Stimulated activated CD8-positive, alpha-beta memory T cell treated with anti-CD3 and anti-CD28 coated beads, Interleukin-2, amount 100 ng/mL, for 1 hour (primary cell): ENCODE measurements at places on chromosomes 3 and 15.
A peak's percentile ranks its signal among the peaks of the same experiment; 100 is the strongest.

DNA sequence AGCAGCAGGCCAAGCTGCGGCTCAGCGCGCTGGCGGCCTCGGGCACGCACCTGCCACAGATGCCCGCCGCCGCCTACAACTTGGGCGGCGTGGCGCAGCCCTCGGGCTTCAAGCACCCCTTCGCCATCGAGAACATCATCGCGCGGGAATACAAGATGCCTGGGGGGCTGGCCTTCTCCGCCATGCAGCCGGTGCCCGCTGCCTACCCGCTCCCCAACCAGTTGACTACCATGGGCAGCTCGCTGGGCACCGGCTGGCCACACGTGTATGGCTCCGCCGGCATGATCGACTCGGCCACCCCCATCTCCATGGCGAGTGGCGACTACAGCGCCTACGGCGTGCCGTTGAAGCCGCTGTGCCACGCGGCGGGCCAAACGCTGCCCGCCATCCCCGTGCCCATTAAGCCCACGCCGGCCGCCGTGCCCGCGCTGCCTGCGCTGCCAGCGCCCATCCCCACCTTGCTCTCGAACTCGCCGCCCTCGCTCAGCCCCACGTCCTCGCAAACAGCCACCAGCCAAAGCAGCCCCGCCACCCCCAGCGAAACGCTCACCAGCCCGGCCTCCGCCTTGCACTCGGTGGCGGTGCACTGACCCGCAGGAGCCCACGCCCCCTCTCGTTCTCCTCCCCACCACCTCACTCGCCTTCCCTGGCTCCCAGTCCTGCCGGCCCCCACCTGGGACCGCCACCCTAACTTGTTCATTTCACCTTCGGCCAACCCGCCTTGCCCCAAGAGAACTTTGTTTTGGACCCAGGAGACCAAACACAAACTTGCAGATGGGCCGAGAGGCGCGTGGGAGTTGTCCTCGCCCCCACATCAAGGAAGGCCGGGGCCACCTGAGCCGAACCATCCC is 1.5 kb downstream of the FOXB1 start:
- no peak for DNase-seq

DNA sequence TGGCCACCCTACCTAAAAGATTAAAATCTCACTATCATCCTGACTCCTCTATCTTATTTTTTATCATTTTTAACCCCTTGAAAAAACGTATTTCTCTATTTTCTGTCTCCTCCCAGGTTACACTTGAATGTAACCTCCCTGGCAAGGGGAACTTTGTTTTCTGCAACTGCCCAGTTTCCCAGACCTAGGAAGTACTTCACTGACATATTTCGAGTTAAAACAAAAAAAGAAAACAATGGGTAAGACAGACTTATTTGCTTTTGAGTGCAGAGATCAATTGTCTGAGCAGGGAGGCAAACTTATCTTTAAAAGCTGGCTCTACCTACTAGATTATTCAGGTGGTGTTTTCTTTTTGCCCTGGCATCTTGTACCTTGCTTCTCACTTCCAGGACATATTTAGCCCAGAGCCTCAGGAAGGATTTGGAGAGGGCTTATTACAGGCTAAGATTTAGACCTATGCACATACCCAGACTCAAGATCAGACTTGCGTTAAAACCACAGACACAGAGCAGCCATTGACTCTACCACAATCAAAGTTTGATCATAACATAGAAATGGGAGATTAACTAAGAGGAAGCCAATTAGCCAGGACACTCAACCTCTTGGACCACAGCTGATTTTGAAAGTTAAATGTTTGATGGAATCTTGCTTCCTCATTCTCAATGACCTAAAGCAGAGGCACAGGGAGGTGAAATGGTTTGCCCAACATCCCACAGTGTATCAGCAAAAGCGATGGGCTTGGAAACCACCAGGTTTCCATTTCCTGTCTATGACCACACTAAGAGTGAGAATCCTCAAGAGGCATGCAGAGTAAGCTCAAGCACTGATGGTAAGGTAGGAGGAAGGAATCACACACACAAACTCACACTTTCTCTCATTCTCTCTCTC is 169.5 kb upstream of the THBS1 start:
- DNase-seq, result no peak

- DNase-seq, result no peak
Measured at GRCh38 chr15:95210436-95210981, 979.1 kb downstream of the MCTP2 start.

DNA sequence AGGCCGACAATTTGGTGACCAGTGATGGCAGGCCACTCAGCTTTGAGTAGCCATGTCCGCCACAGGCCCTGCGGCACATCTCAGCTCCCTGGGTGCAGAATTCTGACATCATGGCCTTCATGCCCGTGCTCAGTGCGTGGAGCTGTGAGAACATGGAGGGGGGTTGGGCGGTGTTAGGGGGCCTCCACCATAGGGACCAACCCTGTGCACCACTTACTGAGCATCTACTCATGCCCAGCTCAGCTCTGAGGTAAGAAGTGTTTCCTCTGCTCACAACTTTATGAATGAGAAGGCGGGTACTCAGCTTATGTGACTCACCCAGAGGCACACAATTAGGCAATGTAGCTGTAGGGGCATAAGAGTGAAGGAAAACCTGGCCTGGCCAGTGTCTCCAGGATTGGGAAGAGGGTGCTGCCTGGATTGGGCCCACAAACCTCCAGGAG is 10.5 kb downstream of the ACOX2 start:
- DNase-seq, result no peak

- no peak for DNase-seq
Measured at GRCh38 chr3:169268286-169268776, 395.2 kb downstream of the MECOM start.

DNA sequence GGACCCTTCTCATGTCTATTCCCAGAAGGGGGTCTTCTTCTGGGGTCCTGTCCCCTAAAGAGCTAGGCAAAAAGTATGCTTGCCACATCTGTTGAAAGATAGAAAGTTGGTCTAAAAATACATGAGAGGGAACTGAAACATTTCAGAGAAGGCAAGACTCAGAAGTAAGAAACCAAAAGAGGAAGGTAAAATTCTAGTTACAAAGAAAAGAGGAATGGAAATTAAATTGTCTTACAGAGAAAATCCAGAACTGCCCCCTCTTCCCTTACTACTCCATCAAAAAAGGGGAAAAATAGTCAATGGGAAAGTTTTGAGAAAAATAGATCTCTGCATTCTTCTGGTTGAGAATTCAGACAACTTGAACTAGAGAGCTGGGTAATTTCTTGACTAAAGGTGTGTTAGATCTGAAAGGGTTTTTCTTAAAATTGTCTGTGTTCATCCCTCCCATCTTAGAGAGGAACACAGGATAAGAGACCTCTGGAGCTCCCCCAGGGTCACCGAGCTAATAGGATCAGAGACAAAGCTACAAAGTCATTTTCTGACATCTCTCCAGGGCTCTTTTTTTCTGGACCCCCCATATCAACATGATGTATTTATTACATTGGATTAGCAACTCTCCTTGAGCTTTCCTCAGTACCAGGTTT is 32.3 kb upstream of the CCR2 start:
- no peak for DNase-seq

DNA sequence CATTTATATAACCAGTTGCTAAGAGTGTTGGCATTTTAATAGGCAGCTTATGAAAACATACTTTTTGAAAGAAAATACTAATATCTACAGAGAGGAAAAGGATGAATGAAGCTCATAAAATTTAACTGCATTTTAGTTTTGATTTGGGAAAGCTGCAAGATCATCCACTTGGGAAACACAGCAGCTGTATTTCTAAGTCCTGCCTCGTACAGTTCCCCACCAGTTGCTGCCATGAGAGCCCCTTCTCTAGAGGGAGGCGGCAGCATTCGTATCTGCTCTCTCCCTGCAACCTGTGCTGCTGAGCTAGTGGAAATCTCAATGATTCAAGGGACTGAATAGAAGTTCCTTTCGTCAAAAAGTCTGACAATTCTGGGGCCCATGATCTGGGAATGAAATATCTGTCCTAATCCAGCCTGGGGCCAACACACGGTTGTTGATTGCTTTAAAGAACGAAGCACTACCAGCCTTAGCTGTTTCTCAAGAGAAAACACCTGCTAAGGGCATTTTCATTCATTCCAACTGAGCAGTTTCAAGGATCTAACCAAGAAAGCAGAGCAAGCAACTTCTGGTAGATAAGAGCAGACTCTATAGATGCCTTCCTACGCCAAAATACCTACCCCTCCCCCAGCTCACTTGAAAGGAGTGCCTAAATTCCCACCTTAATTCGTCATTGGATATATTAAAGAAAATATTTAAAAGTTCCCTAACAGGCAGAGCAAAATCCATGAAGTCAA is 223.7 kb downstream of the MAGI1 start:
- DNase-seq, result no peak

- DNase-seq, result no peak
Measured at GRCh38 chr3:173743111-173743510, 345.6 kb downstream of the NLGN1 start.

DNA sequence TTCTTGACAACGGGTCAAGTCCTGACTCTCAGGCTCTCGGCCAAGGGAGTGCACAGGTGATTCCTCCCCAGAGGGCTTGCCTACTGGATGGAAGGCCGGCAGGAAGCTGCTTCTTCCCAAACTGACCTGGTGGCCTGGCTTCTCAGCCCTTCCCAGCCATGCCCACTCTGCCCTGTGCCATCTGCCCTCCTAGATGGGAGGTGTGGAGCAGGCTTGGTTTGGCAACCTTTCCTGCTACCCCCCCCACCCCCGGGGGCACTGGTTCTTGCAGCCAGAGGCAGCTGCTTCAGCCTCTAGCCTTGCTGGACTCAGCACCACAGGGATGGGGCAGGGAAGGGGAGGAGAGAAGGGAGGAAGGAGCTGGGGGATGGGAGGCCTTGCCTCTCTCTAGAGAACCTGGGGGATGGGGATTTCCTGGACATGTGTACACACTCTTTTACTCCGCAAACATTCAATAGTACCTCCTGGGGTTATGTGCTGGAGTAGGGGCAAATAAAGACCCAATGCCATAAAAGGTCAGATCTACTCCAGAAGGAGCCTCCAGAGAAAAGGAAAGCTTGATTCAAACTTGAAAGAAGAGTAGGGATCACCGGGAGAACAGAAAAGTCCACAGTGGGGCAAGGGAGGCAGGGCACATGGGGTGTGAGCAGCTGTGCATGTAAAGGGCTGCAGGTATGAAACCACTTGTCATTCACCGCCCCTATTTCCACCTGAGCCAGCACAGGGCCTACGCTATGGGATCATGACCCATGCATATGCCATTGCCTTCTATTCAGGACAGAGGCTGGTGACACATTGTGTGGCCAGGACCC is 4.2 kb upstream of the DAPK2 start:
- DNase-seq, result no peak

- no peak for DNase-seq
Measured at GRCh38 chr3:131547585-131547984, 44.8 kb upstream of the MRPL3 start.

DNA sequence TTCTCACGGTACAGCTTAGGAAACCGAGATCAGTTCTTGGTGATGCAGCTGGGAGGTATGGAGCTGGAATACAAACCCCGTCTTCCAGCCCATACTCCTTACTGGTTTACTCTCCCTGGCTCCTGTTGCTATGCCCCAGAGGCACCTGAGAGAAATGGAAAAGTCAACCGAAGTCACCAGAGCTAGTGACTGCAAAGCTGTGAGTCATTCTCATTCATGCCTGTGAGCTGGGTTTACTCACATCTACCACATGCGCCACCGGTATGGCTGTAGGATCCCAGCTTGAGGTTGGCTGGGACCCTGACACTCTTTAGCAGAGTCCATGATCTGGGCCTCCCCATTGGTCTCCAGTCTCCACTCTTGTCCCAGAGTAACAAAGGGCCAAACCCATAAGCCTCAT is 111.5 kb upstream of the ETV5 start:
- no peak for DNase-seq

DNA sequence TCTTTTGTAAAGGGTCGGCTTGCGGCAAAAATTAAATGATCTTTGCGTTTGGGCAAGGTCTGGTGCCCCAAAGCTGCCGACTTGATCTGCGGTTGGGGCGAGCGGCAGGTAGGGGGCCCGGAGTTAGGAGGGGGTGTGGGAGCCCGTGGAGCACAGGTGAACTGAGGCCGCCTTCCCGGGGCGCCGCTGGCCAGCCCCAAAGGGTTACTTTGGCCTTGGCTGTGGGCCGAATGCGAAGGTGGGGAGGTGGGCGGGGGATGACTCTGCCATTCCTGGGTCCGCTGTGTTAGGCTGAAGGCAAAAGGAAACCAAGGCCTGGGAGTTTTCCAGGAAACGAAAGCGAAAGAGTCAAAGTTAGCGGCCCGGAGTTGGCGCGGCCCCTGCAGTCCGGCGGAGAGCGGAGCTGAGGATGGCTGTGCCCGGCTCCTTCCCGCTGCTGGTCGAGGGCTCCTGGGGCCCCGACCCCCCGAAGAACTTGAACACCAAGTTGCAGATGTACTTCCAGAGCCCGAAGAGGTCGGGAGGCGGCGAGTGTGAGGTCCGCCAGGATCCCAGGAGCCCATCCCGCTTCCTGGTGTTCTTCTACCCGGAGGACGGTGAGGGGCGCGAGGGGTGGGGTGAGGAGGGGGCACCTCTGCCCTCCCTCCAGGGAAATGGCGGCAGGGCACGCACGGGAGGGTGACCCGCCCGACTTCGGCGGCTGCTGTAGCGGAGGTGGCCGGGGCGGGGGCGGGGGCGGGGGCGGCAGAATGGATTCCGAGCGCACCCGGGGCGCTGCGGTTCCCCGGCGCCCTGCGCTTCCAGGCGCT is at the start of gene PARP14:
TSS of gene PARP14 (plus strand) at position 365 of the 809 bp plus-strand sequence. CDS start at position 410, 45 bp downstream.
- peak; percentile 22 for DNase-seq

DNA sequence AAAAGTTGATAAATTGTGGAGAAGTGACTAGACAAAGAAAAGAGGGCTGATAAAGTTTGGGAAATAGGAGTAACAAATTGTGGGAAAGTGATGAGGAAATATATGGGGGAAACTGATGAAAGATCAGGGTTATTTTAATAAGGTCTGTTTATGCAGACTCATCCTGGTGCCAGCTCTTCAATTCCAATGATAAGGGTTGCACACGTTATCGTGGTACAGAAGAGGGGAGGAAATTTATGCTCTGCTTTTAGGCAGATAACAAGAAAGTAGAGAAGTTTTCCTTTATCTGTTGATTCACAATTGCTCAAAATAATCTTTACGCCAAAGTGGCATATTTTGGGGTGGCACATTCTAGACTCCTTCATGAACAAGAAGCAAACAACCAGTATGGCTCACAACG is 32.1 kb upstream of the LIPC start:
- DNase-seq, result no peak

- no peak for DNase-seq
Measured at GRCh38 chr3:133965906-133966305, 63.8 kb downstream of the SLCO2A1 start.

DNA sequence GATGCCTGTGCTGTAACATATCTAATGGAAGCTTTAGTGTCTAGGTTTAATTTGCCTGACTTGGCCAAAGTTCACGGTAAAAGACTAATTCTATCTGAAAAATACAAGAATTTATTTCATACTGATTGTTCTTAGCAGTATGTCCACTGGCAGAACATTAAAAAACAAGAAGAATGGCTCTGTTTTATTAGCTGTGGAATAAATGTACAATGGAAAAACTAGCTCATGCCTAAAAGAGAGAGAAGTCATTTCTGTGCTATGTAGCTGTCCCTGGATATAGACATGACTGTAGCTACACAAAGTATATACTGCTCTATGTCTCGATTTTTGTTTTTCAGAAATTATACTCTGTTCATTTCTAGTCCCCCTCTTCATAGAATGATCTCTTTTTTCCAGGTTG is 13.9 kb upstream of the VGLL3 start:
- no peak for DNase-seq
